ENCODE measurements at places on chromosomes 11 and 22. TPM values are rescaled to one million over a fixed set of nuclear protein-coding genes. Genes with fewer than 3 reads are reported as not detected.

The OR10D3 gene
- total RNA-seq: not detected

The KRTAP5-7 gene
- not detected for total RNA-seq

The NXPE2 gene
- 0.15 TPM for total RNA-seq

The PHETA2 gene
- 8.7 TPM for total RNA-seq

DNA sequence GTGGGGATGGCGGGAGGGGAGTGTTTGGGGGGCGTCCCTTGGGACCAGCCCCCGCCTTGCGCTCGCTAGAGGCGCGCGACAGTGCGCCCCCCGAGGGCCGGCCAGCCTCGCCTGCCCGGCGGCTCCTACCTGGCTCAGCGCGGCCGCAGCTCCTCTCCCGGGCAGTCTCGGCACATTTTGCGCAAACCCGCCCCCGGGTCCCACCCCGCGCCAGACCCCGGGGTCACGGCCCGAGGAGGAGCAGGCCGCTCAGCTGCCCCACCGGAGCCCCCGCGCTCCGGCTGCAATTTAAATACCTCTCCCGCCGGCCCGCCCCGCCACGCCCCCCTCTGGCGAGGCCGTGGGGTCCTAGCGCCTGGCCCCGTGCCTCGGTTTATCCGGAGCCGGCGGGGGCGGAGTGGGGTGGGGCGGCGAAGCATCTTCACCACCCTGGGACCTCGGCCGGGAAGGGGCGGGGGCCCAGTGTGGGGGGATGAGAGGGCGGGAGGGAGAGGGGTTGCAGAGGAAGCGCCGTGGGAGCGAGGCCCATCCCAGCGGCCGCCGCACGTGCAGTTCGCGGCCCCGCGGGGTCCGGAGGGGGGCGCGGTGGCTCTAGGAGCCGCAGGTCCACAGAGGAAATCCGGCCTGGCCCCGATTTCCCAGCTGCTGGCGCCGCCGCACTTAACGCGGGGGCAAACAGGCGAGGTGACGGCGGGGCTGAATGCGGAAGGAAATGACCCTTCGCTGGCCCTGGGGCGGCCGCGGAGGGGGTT lies at the start of gene LRRC32:
TSS of gene LRRC32 (minus strand) at position 263 of the 752 bp plus-strand sequence. CDS start 4,793 bp downstream, outside the sequence.
- DNase-seq: peak; percentile 86

- DNase-seq: peak; percentile 89
Observed at GRCh38 chr11:72069787-72070251, 10.5 kb downstream of the NUMA1 start.

DNA sequence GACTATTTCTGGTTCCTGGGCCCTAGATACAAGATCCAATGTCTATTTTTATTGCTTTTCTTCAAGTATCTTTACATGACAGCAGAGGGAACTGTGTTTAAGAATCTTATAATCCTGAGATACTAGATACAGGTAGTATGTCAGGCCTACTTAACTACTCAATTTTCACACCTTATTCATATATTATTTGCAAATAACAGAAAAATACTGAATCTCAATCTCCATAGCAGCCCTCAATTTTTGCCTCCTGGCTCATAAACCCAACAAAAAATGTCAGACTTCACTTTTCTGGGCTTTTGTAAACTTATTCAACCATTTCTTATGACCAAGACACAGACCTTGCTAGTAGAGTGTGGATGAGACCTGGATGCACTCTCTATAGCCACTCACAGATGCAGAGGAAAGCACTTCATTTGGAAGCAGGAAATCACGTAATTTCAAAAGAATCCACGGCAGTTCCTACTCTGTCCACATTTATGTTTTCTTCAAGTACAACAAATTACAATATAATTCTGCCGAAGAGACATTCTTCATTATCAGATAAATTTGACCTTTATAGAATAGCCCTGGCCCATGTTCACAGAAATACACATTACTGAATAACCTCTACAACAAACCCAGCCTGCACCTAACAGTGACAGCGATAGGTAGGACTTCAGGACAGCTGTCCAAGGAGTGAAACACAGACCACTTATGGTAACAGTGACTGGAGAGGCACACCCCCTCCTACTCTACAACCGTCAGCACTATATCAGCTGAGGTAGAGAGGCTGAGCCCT lies 62.0 kb upstream of the YPEL1 start:
- DNase-seq: no peak

- no peak for DNase-seq
Observed at GRCh38 chr11:133957900-133958299, 1.1 kb upstream of the IGSF9B start.

GRCh38 chr22:23835484-23836144 lies 3.2 kb downstream of the DERL3 start:
- DNase-seq: peak; percentile 47

- no peak for DNase-seq
Observed at GRCh38 chr11:106491751-106492150, 414.3 kb downstream of the AASDHPPT start.

DNA sequence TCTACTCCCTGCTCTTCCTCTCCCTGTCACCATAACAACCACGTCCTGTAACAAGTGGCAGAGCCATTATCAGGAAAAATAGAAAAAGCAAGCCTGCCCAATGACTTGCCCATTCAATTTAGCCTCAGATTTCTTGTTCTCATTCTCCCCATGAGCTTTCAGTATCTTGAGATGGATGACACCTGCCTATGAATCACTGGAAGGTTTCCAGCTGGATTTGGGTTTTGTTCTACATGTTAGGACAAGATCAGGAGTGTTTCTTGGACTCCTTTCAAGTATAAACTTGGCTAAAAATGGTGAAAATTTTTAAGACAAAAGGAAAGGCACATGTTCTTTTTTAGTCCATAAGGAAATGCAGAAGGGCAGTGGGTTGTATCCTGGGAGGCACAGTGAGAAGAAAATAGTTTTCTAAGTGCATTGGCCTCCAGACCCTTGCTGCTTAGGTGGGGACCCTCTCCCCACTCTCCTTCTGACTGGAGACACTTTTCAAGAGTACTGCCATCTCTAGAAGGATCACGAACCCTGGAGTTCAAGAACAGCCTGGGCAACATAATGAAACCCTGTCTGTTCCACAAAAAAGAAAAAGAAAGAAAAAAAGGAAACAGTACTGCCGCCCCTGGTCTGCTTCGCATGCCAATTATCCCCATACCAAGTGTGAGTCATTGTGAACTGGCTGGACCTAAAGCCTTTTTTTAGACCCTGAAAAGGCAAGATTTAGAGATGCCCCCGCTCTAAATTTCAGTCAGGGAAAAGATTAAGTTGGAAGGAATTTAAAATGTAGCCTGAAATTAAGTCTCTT lies 51.0 kb downstream of the MTNR1B start:
- no peak for DNase-seq

GRCh38 chr11:2194877-2195755 lies 23.5 kb upstream of the TH start:
- peak; percentile 42 for DNase-seq

DNA sequence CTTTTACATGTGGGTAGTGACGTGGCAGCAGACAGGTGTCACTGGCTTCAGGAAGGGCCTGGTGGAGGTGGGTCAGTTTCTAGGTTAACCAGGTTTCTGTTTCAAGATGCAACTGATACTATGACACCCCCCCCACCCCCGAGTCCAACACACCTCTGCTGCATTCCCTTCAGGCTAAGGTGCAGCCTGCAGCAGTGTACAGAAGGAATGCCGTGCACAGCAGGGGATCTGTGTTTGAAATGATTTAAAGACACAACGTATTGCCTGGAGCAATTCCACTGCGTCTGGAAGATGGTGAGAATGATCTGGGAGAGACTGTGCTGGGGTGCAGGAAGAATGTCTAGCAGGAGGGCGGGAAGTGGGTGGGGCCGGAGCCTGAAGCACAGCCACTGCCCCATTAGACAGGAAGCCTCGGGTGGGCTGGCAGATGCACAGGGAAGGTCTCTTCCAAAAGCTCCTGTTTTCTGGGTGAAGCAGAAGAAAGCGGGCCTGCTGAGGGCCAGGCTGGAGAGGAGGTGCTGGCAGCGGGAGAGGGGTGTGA lies 11.9 kb upstream of the TESMIN start:
- no peak for DNase-seq

DNA sequence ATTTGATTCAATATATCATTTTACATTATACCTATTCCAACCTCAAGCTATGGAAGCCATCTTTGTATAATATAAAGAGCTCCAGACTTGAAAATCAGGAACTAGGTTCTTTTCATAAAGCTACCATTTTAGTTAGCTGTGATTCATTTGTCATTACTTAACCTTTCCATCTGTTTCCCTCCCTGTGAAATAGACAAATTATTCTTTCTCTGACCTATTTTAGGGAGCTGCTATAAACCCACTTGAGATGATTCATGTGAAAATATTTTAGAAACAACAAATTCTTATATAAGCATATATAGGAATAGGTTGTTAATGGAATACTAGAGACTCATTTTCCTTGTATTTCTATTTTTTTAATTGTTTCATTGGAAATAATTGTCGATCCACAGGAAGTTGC lies 1012.1 kb downstream of the OPCML start:
- no peak for DNase-seq

DNA sequence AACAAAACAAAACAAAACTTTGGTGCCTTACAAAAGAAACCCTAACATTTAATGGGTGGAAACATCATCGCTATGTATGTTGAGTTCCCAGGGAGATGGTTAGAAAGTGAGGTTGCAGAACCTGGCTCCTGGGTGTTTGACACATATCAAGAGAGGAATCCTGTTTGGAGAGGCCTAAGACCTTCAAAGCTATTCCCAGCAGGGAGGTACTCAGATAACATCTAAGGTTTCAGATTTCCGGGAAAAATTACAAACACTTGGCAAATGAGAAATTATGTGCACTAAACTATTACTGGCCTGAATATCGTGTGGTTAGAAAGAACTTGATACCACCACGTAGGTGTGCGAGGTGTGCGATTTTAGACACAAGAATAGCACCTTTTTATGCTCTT lies 18.5 kb downstream of the TRIM5 start:
- no peak for DNase-seq

Measured in left cardiac atrium (tissue), 4 donors.